ENCODE measurements at places on chromosomes 3 and 15.
A peak's percentile ranks its signal among the peaks of the same experiment; 100 is the strongest.

DNA sequence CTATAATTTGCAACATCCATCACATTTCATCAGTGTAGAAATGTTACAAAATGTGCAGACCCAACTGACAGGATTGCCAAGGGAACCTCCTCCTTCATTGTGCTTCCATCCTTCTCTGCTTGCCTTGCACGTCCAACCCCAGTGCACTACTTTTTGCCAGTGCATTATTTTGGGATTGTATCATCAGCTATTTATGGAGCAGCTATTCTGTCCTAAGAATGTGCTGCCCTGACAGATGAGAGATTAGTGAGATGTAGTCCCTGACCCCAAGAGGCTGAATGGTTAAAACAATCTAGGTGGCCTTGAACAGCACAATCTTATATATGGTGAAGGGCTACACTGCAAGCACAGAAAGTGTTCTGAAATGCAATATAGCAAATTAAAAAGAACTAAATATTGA is 935.8 kb downstream of the IGSF11 start:
- no peak for DNase-seq

DNA sequence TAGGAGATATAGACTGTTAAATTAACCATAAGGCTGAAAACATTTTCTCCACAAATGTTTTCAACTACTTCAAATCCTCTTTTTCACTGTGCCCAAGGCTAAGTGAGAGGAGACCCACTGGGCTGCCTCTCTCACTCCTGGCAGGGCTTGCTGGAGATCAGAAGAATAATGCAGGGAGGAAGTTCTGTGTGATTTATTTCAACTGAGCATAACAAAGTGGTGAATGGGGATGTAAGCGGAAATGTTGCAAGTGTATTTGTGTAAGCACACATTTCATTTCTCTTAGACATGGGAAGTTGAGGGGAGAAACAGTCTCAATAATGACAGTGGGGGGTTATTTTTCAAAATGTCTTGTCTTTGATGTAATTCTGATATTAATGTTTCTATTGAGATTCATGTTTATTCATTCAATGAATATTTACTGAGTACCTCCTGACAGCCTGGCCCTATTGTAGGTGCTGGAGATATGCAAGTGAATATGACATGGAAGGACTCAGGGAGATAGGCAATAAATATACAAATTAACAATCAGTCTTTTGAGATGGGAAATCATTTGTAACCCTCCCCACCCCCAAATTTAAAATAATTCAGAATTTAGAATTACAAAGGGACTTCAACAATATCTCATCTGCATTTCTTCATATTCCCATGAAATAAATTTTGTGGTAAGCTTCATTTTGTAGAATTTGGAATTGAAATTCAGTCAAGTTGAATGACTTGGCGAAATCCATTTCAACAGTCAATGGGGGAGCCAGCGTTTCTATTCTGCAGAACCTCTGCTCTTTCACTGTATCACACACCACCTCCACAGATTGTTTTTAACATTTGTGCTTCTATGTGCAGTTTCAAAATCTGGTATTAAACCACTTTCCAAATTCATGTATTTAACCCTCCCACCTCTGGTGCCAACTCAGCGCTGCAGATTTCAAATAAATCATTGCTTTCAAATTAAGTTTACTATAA is 247.2 kb downstream of the SLC9A9 start:
- DNase-seq, result no peak

GRCh38 chr15:51982013-51982769 is 10.6 kb upstream of the LEO1 start:
- DNase-seq, result peak; percentile 49

GRCh38 chr3:37777835-37778234 is 83.8 kb upstream of the CTDSPL start:
- DNase-seq, result no peak

- DNase-seq, result peak; percentile 58
These were observed 103.8 kb downstream of the RBMS3 start for GRCh38 chr3:29384640-29385039.

DNA sequence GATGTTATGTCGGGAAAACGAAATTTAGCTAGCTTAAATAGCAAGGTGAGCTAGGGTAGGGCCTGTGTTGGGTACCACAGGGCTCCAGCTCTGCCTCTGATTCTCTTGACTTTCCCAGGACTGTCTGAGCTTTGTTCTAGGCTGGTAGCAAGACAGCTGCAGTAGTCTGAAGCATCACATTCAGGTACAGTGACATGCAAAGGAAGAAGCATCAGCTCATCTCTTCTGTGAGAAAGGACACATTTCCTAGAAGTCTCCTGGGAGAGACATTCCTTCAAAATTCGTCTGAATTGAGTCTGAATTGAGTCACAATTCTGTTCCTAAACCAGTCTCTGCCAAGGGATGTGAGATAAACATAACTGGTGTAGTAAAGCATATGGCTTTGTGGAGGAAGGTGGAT is 8.5 kb upstream of the UBXN7 start:
- no peak for DNase-seq

DNA sequence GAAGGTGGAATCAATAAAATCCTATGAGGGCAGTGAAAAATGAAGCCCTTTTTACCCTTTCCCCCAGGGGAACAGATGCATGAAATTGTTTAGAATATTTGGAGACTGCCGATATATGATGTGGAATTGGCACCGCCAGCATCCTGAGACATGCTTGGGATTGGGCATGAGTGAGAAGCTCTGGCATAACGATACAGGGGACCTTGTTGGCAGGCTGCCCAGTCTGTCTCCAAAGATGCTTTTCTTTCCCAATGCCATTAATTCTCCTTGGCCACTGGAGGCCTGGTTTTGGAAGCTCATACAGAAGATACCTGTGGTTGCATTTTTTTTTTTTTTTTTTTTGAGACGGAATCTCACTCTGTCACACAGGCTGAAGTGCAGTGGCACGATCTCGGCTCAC is 800.6 kb upstream of the LMCD1 start:
- no peak for DNase-seq

DNA sequence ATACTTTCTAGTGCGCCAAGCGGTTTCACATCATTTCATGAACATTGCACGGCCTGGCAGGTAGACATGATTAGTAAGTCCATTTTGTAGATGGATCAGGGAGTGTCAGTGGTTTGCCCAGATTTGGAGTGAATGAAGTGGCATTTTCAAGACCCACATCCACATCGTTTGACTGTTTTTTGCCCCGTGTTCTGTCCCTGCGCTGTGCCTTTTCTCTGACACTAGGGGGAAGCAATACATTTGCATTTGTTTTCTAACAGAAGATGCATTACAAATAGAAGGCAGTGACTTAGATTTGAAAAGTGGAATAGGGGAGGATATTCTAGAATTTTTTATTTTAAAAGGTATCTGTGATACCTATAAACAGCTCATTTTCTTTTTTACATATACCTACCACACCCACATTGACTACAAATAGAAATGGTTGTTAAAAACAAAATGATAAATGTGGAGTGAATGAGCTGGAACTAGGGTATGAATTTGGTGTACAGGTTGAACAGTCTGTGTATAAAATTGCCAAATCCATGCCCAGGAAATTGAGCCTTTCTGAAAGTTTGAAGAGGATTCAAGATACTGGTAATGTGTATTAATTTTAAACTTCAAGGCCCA is 98.0 kb downstream of the USP13 start:
- DNase-seq, result no peak
